ENCODE measurements at places on chromosomes 3 and 15.
A peak's percentile ranks its signal among the peaks of the same experiment; 100 is the strongest.

DNA sequence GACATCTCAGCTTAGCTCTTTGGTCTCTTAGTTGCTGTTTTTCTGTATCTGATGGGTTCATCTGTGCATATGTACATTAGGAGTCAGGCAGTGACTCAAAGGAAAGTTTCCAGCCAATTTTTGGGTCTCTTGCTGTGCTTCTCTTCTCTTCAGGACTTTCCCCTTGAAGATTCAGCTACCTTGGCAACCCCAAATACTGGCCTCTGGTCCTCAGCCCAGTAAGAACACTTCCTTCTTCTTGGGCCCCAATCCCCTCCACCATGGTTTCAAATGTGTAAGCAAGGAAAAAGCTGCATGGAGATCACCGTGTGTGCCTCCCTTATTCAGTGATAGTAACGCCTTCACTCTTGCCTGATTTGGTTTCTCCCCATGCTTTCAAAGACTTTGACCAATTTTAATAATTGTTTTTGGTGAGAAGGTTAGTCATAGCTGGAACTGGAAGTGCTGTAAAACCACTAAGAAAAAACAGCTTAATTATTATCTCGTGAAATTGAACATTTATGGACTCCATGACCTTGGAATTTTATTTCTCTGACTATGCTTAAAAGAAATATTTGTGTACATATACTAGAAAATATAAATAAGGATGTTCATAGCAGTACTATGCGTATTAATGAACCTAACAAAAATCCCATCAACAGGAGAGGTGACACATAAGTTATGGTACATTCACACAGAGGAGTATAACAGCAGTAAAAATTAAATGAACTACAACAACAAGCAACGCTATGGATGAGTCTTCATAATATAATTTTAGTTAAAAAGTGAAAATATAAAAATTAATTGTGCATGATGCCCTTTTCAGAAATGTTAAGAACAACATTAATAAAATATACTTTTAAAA is 125.3 kb upstream of the BCL6 start:
- DNase-seq: no peak

DNA sequence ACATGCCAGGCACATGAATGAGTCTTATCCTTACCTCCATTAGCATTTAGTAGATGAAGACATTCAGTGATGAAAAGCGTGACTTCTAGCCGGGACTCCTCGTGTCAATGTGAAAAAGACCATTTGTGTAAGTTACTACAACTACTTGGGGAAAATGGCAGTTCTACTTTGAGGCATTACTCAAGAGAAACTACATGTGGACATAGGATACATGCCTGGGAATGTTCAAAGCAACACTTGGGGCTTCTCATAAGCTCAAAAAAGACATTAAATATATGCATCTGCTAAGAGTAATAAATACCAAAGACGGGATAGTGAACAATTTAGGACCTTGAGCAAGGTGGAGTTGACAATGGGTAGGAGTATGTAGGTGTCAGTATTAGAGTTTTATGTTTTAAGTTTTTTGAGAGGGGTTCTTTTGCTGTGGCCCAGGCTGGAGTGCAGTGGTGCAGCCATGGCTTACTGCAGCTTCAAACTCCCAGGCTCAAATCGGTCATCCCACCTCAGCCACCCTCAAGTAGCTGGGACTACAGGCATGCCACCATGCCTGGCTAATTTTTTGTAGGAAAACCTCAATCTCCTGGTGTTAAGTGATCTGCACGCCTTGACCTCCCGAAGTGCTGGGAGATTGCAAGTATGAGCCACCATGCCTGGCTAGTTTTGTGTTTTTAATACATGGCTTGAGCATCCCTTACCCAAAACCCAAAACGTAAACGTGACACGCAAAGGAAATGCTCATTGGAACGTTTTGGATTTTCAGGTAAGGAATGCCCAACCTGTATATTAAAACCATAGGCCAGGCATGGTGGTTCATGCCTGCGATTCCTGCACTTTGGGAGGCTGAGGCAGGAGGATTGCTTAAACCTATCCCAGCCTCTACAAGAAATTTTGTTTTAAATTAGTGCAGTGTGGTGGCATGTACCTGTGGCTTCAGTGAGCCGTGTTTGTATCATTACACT is 3.9 kb downstream of the RPLP1 start:
- no peak for DNase-seq

GRCh38 chr15:96200357-96200967 is 130.0 kb upstream of the NR2F2 start:
- no peak for DNase-seq

GRCh38 chr15:31098953-31099740 is 2.4 kb downstream of the TRPM1 start:
- DNase-seq: no peak

- DNase-seq: no peak
These were observed 4.2 kb downstream of the TEX264 start for GRCh38 chr3:51675201-51675611.

- DNase-seq: no peak
These were observed 21.5 kb upstream of the CHD2 start for GRCh38 chr15:92878593-92879053.

- DNase-seq: no peak
These were observed 81.6 kb upstream of the CHMP2B start for GRCh38 chr3:87145553-87145952.

GRCh38 chr3:22862111-22862510 is 341.0 kb upstream of the UBE2E2 start:
- no peak for DNase-seq

DNA sequence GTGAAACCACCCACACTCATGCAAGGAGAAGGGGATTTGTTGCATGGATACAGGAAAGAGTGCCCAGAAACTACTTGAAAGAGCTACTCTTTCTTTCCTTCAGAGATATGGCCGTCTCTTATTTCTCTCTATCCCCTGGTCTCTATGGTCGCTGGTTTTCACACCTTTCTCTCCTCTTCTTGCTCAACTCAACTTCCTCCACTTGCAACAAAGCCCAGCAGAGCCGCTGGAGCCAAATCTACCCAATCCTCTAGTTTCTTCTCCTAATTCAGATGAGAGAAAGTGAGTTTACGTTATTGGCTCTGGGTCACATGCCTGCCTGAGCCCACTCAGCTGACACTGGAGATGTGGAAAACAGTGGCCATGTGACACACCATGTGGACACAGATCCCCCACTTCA is 215.2 kb downstream of the OSBPL10 start:
- no peak for DNase-seq

DNA sequence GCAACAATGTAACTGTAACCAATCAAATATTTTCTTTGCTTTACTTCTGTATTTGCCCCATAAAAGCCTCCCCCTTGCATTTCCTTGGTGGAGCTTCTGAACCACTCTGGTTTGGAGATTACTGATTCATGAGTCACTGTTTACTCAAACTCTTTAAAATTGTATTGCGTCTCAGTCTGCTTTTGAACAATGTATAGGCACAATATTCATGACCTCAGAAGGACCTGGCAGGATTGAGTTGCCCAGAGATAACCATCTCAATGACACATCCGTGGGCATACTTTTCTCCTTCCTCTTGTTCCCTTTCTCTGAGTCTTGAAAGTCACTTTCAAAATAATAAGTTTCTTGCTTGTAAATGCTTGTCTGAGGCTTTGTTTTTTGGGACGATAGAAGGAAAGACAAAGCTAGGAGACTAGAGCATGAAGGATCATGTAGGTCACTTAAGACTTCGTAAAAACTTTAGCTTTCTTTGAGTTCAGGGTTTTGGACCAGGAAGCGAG is 57.1 kb upstream of the POU1F1 start:
- no peak for DNase-seq

- DNase-seq: no peak
These were observed 94.5 kb downstream of the CFAP20DC start for GRCh38 chr3:58955308-58955707.

DNA sequence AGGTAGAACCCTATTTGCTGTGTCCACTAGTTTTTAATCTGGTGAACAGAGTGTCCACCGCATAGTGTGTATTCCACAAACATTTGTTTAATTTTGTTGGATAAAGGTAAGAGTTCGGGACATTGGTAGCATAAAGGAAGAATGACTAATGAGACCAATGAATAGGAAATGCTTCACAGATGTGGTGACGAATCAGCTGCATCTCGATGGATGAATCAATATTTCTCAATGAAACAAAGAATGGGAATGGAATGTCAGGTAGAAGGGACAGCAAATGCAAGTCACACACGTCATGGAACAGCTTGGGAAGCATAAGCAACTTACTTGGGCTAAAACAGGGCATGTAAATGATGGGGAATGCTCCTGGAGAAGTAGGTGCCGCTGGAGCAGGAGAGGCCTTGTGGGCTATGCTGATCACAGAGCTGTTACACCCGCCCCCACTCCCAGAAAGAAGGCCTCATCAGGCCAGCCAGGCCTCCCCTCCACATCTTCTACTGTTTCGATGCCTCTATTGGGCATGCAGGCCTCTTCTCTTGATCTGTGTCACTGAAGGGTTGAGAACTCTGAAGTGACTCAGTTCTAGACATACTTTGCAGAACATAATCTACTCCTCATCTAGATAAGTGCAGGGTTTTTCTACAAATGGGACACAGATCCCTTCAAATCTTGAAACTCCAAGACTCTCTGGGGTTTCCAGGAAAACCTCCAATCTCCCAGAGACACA is 120.0 kb upstream of the GADL1 start:
- no peak for DNase-seq

DNA sequence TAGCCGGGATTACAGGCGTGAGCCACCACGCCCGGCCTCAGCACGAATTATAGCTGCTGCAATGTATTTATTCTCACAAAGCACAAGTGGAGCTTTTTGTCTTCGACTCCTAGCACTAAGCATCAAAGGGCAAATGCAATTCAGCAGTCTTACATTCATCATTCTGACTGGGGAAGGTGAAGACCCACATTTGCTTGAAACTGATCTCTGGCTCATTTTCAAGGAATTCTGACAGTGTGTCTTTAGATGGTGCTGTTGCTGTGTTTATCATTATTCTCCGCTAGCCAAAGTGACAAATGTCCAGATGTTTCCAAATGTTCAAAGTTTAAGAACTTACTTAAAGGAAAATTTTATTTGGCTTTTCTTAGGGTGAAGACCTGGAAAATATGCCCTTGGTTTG is 55.9 kb downstream of the SGO1 start:
- no peak for DNase-seq

DNA sequence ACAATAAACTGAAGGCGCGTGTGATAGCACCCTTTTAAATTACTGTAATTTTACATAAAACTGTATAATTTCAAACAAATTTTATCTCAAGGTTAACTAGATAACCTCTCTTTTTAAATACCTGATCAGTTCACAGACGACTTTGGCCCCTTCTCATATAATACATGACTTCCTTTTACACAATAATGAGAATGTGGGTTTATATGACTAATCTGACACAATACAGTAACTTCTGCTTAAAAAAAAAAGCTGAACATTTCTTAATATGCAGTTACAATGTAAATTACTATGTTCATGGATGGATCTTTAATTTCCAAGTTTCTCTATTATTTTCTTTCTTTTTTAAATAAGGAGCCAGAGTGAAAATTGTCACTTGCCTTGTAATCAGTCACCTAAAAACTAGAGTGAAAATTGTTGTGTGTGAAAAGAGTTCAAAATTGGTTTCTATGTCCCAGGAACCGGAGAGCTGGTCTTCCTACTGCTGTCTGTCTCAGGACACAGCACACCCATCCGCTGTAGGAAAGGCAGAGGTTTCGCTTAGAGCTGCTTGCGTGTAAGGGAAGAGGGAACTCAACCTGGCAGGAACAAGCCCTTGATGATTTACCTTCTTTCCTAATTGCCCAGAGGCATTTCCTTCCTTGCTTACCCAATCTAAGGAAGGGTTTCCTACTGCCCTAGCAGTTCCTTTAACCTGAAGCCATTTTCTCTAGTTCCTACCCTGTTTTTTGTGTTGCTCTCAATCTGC is 33.3 kb downstream of the PLD1 start:
- DNase-seq: no peak

GRCh38 chr3:64638981-64639481 is 48.8 kb downstream of the ADAMTS9 start:
- no peak for DNase-seq

GRCh38 chr3:50154840-50155490 is at the start of gene SEMA3F:
Gene SEMA3F, plus strand, starts transcription at chr3:50155324. Its CDS starts 4,299 bp downstream, at chr3:50159623.
- peak; percentile 62 for DNase-seq

DNA sequence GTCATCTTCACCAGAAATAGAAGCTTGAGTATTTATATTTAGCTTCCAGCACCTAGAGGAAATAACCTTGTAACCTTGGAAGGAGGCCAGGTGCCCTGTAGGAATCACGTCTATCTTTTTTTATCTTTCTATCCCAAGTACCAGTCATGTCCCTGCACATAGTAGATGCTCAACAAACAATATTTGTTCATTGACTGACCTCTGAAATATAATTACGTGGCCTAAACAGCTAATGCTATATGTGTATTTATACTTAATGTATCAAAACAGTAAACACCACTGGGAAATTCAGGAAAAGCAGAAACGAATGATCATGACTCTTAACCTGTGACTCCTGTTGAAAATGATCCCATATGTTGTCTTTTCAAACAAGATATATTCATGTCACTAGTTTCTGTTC is 97.9 kb upstream of the ADAMTSL3 start:
- DNase-seq: no peak

GRCh38 chr3:133691273-133692107 is 29.7 kb upstream of the TOPBP1 start:
- no peak for DNase-seq

DNA sequence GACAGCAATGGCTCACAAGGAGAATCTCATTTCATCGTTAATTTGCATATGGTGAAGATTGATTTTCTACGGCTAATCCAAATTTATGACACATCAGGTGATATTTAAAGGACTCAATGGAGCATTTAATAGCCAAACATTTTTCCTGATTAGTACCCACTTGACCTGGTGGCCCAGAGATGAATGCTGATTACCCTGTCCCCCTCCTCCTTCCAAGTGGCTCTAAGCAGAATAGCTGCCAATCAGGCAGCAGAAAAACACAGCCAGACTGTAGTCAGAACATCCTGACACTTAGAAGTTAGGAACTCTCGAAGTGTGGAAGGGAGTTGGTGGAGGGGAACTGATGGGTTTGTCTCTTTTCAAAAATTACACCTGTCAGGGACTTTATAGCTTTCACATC is 302.5 kb downstream of the ZNF621 start:
- no peak for DNase-seq

GRCh38 chr3:61981060-61981459 is 392.3 kb downstream of the FEZF2 start:
- no peak for DNase-seq

GRCh38 chr3:23981955-23982354 is 36.9 kb downstream of the NR1D2 start:
- no peak for DNase-seq

GRCh38 chr3:33064929-33065328 is 32.0 kb downstream of the GLB1 start:
- DNase-seq: no peak
